ENCODE measurements at places on chromosomes 5 and 9.

DNA sequence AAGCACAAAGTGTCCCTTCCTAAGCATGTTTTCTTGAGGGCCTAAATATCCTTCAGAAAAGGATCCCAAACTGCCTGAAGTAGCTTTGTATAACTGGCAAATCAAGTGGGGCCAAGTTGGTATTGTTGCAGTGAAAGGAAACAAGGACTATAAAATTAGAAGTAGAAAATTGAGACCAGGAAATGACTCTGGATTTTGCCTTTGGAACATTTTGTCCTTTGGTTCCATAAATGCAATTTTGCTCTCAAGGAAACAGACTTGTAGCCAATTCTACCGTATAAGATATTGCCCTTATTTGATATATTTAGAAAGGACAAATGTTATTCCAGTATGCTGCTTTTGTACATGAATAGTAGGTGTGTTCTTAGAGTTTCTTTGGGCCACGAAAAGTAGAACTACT is 34.4 kb downstream of the RABGAP1 start:
- no peak for DNase-seq

- DNase-seq, result peak; percentile 24
These were observed 422.7 kb upstream of the PIK3R1 start for GRCh38 chr5:67792891-67793290.

DNA sequence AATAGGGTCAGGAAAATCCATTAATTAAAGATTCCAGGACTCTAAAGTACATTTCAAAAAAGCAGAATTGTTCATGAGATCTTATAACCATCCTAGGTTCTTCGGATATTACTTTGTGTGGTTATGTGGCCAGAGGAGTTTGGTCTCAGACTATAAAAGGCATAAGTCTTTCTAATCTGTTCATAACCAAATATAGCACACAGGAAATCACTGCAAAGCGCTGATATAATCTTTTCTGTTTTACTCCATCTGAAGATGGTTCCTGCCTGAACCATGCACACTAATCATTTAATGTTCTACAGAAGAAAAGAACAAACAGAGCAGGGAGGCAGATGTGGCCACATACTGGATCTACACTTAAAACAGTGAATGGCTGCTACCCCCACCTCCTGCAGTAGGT is 182.8 kb downstream of the SEMA5A start:
- DNase-seq, result no peak

- DNase-seq, result no peak
These were observed 8.4 kb downstream of the RPL37 start for GRCh38 chr5:40826489-40827187.

- DNase-seq, result peak; percentile 66
These were observed 1.1 kb downstream of the FEM1C start for GRCh38 chr5:115543365-115544042.

DNA sequence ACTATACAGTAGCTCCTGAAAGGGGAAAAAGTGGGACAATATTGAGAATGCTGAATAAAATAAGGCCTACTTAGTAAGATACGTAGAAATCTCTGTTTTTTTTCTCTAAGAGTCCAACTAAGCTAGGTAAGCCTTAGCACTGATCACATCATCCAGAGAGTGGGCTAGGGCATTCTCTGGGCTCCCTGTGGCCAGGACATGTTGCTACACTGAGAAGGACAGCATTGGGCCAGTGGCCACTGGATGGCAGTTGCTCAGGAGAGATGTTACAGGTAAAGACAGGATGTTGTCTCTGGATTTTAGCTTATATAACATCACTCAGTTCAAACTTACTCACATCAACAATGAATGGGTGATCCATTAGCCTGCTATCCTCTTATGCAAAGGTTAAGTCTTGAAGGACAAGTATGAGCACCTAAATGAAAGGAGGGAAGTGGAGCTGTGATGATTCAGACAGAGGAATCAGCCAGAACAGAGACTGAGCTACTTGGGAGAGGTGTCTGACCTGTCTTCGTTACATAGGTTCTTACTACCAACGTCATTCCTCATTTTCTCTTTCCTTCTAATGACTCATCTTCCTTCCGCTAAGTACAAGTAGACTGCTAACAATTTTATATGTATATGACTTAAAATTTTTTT is 226.6 kb upstream of the ADCY2 start:
- no peak for DNase-seq

DNA sequence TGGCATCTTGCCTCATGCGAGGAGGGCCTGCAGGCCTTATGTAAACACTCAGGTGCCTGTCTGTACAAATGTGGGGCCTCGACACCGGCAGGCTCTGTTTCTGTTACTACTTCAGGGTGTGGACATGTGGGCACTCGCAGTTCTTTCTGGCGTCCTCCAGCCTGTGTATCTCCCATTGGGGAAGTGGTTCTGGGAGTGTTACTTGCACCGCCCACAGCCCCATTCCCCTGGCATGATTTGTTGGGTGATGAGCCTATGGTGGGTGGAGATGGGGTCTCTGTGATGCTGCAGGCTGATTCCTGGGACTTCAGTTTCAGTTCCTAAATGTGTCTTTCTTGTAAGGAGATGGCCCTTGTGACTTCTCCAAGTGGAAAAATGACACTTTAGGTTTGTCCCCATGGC is 82.1 kb upstream of the PITX1 start:
- no peak for DNase-seq

DNA sequence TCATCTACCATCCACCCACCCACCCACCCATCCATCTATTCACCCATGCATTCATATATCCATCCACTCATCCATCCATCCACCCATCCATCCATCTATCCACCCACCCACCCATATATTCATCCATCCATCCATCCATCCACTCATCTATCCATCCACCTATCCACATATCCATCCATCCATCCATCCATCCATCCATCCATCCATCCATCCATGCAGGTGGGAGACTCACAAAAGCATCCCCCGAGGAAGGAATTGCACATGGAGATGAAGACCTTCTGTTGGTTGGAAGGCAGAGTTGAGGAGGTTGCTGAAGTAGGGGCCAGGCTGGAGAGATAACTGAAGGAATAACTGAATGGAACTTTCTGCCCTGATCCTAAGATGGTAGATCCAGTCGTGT is 126.9 kb downstream of the RGS3 start:
- DNase-seq, result no peak

DNA sequence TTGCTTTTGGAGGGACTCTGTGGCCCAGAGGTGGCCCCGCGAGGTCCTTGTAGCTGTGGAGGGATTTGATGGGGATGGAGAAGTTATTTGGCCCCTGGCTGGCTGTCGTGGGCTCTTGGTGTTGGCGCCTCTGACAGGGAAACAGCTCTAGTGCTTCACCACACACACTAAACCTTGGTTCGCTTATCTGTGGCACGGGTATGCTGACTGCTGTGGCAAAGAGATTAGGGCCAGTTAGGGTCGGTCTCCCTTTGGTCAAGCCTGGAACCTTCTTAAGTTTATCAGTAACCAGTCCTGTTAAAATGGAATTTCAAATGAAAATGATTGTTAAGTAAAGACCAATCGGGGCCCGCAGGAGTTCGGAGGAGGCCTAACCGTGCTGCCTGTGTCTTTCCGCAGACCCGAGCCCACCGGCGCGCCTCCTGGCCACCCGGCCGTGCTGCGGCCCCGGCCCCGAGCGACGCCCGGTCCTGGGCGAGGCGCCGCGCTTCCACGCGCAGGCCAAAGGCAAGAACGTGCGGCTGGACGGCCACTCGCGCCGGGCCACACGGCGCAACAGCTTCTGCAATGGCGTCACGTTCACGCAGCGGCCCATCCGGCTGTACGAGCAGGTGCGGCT is 28.4 kb downstream of the NEURL1B start:
- DNase-seq, result no peak

DNA sequence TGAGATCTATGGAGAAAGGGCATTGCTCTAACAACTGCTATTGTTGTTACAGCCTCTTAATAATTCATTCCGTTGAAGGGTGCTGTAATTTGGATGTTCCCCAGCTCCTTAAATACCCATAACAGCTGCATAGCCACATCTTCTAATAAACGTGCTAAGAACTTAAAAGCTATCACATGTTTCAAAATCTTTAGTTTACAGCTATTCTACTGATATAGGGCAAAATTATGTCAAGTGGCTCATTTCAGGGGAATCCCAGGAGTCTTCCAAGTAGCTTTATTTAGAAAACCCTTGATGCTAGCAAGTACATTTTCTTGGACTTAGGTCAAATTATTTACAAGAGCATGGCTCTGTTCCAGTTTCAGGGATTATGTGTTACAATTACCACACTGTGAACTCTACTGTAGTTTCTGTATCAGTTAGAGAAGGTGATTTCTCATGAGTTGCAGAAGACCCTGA is 990.4 kb upstream of the ACO1 start:
- DNase-seq, result no peak

- DNase-seq, result no peak
These were observed 143.3 kb downstream of the RAPGEF6 start for GRCh38 chr5:131491749-131492148.

- no peak for DNase-seq
These were observed 222.4 kb downstream of the TSSK1B start for GRCh38 chr5:113212244-113212920.

DNA sequence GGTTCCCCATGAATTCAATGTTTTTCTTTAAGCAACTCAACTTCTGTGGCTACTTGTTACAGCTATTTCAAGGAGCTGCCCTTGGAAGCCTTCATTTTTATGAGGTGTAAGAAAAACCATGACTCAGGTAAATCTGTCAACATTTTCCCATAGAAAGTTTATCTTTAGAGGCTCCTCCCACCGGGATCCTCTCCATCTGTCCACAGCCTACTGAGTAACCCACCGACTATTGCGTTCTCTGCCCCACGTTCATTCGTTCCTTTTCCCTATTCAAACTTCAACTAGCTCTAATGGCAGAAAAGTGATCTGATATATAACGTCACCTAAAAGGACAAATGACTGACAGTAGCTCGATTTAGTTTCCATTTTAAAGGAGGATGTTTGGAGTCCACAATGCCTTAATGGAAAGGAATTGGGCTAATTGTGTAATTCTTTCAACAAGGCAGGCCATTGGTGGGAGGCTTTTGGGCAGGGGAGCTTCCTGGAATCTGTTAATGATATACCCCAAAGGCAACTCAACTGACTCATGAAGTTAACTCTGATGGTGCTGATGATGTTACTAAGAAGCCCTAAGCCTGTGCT is 29.3 kb upstream of the NR3C1 start:
- DNase-seq, result no peak

DNA sequence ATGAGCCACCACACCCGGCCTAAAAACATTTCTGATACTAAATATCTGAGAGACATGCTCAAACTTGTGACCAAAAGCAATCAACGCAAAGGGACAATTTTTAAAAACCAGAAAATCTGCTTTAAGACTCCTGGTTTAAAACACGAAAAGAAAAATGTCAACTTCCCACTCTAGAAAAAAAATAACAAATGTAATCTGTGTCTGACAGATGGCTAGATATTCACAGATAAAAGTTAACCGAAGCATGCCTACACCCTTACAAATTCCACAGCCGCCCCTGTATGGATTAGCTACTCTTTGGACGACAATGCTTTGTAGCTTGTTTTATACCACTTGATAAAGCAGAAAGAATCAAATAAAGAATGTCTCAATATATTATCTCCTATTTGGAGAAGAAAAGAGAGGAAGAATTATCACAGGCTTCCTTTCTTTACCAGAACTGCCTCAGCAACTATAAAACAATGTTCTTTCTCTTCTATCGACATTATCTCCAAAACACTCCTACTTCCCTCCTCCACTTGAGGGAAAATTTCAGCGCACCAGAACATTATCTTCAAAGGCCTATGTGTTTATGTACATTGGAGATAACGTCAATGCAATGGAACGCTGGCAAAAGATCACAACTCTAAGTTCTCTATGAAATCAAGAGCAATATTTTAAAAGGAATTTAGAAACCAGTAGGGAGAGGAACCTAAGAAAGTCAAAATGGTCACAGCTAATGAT is 26.2 kb downstream of the CEMIP2 start:
- DNase-seq, result peak; percentile 34

DNA sequence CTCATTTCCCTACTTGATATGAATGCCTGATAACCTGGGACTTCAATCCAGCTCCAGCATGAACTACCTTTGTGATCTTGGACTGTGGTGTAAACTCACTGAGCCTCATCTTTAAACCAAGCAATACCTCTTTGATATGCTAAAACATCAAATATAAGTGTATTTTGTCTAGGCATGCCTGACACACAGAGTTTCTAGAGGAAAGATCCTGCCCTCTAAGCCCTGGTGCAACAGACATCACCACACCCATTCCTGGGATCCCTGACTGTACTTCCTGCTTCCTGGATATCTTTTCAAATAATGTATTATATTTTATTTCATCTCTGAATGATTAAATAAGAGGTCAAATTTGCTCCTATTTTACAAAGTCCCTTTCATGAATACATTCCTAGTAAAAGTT is 55.8 kb downstream of the ANXA2R start:
- DNase-seq, result no peak

- DNase-seq, result no peak
These were observed 455.9 kb downstream of the ACTL7B start for GRCh38 chr9:108399851-108400250.

All from body of pancreas (tissue), 4 donors.